LNCaP clone FGC (cell line): ENCODE measurements at places on chromosomes 5 and 9.
A peak's percentile ranks its signal among the peaks of the same experiment; 100 is the strongest.

GRCh38 chr9:101427957-101428655, 7.5 kb downstream of the ALDOB start:
- DNase-seq: no peak

DNA sequence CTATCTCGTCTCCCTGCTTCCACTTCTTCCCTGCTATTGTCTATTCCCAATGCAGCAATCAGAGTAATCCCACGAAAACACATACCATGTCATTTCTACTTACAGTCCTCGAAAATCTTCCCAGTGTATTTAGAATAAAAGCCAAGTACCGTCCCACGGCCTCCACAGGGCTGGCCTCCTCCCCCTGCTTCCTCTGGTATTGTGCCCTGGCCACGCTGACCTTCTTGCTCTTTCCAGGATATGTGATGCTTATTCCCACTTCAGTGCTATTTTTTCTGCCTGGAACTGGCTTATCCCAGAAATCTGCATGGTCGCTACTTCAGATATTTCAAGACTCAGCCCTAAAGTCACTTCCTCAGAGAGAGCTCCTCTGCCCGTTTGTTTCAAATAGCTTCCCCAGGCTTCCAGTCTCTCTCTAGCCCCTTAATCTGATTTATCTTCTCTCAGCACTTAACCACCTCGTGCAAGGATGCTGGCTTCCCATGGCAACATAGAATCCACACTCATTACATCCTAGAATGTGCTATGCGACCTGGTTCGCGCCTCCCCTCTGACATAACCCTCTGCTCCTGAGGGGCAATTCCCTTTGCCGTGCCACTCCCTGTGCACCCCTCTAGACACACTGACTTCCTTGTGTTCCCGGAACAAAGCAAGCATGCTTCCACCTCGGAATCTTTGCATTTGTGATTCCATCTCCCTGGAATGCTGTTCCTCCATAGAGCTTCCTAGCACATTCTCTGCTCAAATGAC, 365.9 kb downstream of the ZSWIM6 start:
- DNase-seq: no peak

DNA sequence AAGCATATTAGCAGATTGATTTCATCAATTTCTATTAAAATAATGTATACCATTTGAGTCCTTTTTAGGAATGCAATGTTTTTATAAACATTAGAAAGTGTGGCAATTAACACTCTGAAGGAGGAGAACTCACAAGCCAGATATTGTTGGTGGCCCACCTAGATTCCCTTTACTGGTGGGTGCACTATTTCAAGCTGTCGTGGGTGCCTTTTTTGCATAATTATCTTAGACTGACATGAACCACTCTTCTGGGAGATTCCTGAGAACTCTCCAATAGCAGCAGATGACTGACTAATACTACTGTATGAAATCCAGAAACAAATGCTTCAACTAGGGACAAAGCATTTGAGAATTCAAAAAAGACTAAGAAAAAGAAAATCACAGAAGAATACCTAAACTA, 526.0 kb downstream of the CDH18 start:
- DNase-seq: no peak

DNA sequence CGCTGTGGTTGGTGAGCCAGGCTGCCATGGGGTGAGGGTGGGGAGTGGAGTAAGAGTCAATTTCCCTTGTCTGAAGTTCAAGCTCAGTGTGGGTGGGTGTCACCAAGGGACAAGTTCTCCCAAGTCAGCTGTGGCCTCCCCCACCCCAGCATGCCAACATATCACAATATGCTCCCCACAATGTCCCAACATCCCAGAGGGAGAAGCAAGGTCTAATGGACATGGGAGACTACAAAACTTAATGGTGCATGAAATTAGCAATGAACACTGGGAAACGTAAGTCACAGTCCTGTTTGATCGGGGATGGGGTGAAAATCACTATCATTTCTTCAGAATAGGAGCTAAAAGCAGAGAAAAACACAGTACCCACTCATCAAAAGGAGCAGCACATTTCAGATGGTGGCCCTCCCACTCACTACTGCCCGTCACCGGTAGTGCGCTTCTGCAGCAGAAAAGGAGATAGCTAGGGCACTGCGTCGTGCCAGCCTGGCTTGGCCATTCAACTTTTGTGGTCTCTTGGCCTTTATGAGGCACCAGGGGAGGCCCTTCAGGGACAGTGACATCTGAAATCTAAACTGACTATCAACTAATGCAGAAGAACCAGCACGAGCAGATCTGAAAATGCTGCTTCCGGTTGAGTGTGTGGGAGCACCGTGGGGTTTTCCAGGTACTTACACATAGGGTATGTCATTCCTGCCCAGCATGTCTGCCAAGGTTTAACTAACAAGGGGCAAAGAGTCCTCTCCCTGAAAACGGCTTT, 20.5 kb upstream of the NDFIP1 start:
- no peak for DNase-seq

- no peak for DNase-seq
These were observed 90.5 kb downstream of the ADAMTS12 start for GRCh38 chr5:33801292-33801691.

GRCh38 chr5:178990491-178990890, 4.6 kb downstream of the GRM6 start:
- DNase-seq: no peak

GRCh38 chr9:82445556-82445955, 457.0 kb downstream of the SPATA31D1 start:
- DNase-seq: no peak

DNA sequence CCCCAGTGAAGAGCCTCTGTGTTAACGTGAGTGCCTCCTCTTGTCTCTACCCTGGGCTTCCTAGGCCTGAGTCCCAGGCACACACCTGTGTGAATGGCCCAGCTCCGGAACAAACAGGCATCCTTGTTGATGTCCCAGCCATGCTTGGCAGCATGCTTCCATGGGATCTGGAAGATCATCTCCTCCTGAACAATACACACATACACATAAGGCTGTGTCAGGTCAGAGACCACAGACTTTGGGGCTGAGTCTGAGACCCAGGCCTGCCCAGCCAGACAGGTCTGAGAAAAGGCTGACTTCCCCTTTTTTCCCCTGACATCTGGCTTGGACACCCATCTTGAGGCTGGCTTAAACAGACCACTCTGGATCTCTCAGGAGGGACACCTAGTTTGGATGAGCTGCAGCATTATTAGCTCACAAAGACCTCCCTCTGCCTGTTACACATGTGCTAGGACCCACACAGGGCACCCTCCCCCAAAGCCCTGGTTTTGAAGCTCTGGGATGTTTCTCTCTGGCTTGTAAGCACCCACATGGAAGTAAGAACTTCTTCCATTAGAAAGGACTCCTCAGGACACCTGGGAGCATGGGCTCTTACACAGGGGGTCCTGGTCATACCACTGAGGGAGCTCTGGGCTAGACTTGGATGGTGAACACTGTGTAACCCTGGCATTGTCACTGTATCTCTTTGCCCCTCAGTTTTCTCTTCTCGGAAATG, 2.6 kb downstream of the IRF1 start:
- no peak for DNase-seq

DNA sequence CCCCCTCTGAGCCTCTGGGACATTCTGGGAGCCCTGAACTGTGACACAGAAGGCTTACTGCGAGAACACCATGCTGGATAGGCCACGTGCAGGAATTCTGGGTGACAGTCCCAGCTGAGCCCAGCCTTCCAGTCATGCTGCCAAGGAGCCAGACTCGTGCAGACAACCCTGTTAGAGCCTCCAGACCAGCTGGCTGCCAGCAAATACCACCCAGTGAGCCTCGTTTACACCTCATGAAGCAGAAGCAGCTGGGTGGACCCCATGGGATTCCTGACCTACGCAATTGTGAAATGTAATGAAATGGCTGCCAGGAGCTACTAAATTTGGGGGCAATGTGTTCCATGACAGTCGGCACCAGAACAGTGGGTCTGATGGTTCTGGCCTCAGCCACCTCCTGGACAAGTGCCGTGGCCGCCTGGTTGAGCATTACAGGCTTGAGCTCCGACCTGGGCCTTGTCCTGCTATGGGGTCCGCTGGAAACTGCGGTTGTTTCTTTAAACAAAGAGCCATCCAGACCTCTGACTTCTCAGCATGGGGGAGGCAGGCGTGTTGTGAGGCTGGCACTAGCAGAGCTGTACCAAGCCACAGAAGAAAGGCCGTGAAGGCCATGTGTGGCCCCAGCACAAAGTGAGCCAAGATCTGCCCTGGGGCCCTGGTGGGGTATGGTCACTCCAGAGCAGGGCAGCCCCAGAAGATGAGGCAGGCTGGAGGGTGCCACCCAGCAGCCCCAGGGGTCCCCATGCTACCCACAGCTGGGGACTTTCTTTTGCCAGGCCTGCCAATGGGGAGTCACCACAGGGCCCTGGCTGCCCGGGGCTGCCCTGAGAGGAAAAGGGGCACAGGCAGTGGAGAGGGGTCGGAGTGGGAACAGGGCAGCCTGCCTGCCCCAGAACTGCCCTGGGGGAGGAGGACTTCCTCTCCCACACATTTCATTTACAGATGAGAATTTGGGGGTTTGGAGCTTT, 19.3 kb upstream of the RXRA start:
- DNase-seq: no peak

DNA sequence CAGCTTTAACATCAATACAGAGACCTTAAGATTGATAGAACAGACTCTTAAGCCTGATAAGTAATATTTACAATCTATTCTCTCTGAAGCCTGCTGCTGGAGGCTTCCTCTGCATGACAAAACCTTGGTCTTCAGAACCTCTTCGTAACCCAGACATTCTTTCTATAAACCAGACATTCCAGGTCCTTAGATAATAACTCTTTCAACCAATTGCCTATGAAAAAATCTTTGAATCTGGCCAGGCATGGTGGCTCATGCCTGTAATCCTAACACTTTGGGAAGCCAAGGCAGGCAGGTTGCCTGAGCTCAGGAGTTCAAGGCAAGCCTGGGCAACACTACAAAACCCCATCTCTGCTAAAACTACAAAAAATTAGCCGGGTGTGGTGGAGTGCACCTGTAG, 327.8 kb downstream of the ENC1 start:
- no peak for DNase-seq

- DNase-seq: peak; percentile 68
These were observed 2.9 kb downstream of the SEMA6A start for GRCh38 chr5:116571568-116572349.

DNA sequence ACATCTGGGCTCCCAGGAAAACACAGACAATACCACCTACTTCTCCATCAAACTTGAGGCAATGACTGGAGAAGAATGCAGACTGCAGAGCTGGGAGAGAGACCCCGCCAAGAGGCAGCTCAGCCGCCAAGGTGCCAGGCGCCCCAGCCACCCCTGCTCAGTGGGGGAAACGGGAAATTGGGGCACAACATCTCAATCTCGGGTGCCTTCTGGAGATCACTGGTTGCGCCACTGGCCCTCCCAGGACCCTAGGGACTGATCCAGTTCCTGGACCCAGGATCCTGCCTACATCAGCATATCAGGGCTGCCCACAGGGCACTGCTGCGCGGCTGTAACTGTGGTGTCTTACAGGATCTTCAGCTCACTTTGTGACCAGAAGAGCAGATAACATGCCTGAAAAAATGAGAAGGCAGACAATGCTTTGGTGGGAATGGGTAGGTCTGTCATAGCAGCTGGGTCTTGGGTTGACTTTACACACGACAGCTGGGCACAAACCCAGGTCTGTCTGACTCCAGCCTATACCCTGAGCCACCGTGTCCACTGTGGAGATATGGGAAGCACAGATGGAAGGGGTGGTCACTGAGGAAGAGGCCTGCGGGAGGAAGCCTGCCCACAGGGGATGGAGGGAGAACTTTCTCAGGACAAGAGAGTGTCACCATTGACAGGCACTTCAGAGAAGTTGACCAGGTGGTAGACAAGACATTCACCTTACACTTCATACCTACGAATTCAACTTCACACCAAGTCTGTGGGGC, 135.2 kb upstream of the RAPGEF1 start:
- no peak for DNase-seq

GRCh38 chr5:167696558-167697314, 594.7 kb upstream of the WWC1 start:
- no peak for DNase-seq

DNA sequence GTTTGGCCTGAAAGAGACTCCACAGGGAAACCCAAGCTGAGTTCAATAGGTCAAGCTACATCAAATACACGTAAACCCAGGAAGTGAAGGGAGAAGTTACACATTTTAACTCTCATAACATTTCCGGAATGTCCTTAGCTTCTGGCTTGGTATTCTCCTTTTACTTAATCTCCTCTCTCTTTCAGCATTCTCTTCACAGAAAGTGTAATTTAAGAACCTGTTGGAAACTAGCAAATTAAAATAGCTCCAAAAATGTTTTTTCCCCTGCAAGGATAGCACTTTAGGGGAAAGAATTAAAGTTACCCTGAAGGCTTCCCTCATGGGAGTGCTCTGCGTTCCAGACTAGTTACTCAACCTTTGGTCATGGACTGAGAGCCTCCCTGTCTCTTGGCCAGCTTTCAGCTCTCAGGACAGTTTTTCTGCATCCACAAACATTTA, 292.7 kb upstream of the TARS1 start:
- no peak for DNase-seq

- DNase-seq: no peak
These were observed 40.5 kb upstream of the MYO10 start for GRCh38 chr5:16976625-16977008.

GRCh38 chr9:33816327-33817252, at the start of gene UBE2R2:
TSS of gene UBE2R2 (plus strand) at chr9:33817160. CDS start at chr9:33817758, 598 bp downstream.
- peak; percentile 65 for DNase-seq

- peak; percentile 98 for DNase-seq
These were observed 378.2 kb downstream of the FAM170A start for GRCh38 chr5:120007598-120007997.

DNA sequence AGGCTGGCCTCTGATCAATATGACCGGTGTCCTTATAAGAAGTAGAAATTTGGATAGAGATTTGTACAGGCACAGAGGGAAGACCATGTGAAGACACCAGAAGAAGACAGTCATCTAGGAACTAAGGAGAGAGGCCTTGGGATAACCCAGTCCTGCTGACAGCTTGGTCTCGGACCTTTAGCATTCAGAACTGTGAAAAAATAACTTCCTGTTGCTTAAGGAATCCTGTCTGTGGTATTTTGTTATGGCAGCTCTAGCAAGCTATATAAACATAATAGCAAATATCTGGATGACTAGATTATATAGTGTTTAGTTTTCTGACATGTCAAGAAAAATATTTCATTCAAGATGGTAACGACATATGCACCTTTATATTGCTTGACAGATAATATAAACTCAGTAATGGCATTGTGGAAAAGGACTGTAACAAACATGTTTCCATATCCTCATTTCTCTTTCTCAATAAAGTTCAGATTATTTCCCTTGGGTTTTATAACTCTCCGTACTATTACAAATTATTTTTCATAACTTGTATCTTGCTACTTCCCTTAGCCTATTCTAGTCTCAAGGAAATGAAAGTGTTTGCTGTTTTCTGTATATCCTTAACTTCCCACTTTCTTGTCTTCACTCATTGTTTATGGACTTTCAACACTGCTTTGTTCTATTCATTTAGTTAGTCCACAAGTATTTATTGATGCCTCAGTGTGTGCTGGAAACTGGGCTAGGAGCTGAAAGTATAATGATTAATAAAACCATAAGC, 62.4 kb downstream of the KIAA1958 start:
- no peak for DNase-seq
